ENCODE measurements at places on chromosomes 7 and 10. TPM values are rescaled to one million over a fixed set of nuclear protein-coding genes. Genes with fewer than 3 reads are reported as not detected.

DNA sequence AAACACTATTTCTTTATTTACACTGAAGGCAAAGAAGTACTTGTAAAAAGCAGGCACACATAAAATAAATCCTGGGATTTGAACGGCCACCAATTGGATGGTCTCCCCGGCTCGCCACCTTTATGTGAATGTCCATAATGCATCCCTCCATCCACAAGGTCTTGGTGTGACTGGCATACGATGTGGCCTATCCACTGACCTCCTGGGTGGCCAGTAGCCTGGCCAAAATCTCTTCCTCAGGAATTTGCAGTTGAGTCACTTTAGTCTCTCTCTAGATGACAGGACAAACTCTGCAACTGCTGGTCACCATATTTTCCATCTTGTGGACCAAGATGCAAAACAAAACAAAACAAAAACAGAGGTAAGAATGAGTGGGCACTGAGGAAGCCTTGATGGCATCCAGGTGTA lies 39.1 kb downstream of the CDK1 start:
- DNase-seq: no peak

GRCh38 chr10:101095550-101096213 lies 33.9 kb downstream of the KAZALD1 start:
- DNase-seq: peak; percentile 92

- no peak for DNase-seq
Measured at GRCh38 chr10:34889004-34889869, 74.1 kb upstream of the PARD3 start.

GRCh38 chr10:11457336-11457735 lies 154.1 kb downstream of the USP6NL start:
- no peak for DNase-seq

DNA sequence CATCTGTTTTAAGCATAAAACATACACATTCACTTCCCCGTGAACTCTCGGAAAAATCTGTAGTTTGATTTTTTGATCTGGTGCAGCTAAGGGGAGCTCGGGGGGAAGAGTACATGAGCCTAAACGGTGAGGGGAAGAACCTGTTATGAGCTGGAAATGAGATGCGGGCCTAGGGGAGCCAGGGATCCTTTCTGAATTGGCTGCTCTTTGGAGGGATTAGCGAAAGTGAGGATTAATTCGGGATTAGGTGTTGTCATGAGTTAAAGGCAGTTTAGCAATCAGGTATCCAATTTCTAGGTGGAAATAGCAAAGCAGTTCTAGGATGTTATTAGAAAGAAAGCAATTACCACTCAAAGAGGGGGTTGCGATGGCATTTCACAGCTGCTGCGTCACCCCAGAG lies 51.1 kb upstream of the ADARB2 start:
- DNase-seq: no peak

GRCh38 chr7:54546081-54546985 lies 4.2 kb downstream of the VSTM2A start:
- no peak for DNase-seq

DNA sequence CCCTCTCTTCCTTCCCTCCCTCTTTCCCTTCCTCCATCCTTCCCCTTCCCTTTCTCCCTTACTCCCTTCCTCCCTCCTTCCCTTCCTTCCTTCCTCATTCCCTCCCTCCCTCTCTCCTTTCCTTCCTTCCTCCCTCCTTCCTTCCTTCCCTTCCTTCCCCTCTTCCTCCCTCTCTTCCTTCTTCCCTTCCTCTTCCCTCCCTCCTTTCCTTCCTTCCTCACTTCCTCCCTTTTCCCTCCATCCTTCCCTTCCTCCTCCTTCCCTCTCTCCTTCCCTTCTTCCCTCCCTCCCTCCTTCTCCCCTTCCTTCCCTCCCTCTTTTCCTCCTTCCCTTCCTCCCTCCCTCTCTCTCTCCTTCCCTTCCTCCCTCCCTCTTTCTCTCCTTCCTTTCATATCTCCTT lies 12.7 kb upstream of the SLC18A2 start:
- DNase-seq: no peak

GRCh38 chr10:27240212-27241009 lies at the start of gene ACBD5:
Gene ACBD5 (minus strand): TSS chr10:27240797. CDS start chr10:27240688, 109 bp downstream.
- peak; percentile 91 for DNase-seq

Gene PRSS37
- not detected for total RNA-seq

Gene SLC26A4
- total RNA-seq: 0.32 TPM

Gene TRIM50
- not detected for total RNA-seq

Gene MKX
- total RNA-seq: 0.10 TPM

Gene LBX1
- not detected for total RNA-seq

Gene YWHAG
- 121 TPM for total RNA-seq

Gene BHLHA15
- 0.67 TPM for total RNA-seq

Gene WDR86
- total RNA-seq: 1.2 TPM

Gene DGKB
- total RNA-seq: 0.25 TPM
